ENCODE measurements at places on chromosomes 11 and 22.

DNA sequence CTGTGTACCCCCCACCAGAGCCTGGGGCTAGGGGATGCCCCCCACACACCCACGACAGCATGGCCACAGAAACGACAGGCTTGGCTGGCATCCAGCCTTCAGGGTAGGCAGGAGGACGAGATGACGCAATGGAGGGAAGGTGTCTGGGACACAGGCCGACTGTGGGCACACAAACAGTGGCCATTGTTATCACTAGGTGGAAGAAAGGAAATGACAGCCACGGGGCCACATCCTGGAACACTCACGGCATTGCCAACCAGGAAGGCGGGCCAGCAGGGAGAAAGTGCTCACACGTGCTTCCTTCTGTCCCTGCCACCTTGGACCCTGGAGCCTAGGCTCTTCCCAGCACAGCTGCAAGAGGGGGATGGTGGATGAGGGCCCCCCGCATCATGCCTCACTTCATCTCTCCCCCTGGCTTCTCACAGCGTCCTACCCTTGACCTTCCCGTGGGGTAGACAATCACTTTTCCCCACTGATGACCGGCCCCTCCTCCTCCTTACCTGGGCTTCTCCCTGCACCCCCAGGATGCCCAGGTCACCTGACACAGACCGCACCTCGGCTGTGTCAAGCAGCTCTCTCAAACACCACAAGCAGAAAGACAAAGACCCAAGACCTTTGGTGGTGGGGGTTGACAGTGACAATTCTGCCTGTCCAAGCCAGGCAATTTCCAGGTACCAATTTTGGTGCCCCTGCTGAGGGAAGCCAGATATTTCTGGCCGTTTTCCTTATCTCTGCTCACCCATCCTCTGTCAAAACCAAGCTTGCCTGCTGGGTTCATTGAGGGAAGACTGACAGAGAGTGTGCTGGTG lies 8.6 kb downstream of the PLA2G6 start:
- no peak for DNase-seq

DNA sequence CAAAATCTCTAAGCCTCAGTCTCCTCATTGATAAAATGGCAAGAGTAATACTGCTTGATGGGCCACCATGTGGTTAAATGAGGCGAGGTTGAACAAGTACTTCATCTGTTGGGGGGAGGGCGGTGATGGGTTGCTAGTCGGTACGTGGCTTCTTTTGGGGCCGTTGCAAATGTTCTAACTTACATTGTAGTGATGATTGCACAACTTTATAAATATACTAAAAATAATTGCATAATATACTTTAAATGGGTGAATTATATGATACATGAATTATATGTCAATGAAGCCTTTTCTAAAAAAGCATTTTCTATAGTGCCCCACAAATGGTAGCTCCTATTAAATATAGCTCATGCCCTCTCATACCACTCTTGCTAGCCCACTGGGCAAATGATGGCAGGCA lies 6.5 kb downstream of the MS4A8 start:
- no peak for DNase-seq

DNA sequence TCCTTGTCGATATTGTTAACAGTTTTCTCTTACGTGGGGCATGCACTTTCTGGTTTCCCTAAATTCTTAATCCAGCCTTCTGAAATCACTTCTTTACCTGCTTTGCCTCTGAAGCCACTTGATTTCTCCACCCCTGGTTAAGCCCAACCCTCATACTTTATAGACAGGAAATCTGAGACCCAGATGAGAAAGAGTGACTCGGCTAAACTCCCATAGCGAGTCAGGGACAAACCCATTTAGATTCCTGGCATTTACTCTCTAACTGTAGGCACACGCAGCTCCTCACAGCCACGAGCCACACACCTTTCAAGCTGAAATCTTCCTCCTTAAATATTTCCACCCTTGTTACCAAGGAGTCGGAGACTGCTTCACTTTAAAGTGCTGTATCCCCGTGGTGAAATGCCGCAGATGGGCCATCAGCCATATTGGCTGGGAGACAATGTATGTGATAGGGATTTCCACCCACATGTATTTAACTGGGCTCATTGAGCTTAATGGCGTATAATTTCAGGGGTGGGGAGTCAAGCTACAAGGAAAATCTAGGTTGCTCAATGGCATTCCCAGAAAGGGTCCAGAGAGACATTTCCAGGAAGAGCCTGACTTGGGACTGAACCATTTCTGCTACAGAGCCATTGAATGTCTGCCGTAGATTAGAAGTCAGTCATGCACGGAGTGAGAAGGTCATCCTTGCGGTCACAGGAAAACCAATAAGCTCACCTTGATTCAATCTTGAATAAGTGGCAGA lies 49.9 kb upstream of the GRK3 start:
- no peak for DNase-seq

GRCh38 chr22:45298934-45299505 lies 10.7 kb upstream of the FAM118A start:
- DNase-seq, result no peak

GRCh38 chr11:87743007-87743406 lies 432.2 kb downstream of the RAB38 start:
- DNase-seq, result no peak

DNA sequence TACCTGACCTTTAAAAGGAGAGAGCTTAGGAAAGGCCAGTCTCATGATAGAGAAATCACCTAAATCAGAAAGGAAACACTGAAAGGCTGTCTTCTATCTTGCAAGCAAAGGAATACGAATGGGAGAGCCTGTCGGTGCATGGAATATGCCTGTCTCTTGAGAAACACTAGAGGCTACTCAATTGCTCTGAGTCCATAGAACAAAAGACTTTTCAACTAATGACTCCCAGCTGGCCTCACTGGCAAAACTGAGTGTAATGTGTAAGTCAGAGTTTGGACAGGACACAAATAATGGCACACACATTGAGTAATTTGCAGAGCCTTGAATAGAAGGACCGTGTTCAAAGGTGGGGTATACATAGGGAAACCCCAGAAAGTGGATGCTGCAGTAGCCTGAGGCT lies 171.0 kb upstream of the ARHGAP20 start:
- DNase-seq, result no peak

- no peak for DNase-seq
These were observed 47.0 kb upstream of the SUSD2 start for GRCh38 chr22:24134090-24134846.

DNA sequence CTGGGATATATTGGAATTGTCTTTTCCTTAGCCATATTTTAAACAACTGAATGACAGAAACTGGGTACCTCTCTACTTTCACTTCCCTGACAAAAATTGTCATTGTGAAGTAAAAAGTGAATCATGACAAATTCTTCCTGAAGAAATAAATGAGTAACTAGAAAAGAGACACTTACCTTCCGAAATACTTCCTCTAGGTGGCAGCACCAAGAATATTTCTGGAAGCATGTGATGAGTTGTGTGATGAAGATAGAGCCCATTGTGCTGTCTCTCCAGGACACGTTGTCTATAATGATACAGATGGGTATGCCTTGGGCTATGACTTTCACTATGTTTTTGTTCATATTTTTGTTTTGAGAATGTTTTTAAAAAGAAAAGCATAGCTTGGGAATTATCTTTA lies 21.5 kb downstream of the CASP4 start:
- peak; percentile 57 for DNase-seq

GRCh38 chr22:34760276-34761008 lies 305.5 kb upstream of the ISX start:
- peak; percentile 39 for DNase-seq

DNA sequence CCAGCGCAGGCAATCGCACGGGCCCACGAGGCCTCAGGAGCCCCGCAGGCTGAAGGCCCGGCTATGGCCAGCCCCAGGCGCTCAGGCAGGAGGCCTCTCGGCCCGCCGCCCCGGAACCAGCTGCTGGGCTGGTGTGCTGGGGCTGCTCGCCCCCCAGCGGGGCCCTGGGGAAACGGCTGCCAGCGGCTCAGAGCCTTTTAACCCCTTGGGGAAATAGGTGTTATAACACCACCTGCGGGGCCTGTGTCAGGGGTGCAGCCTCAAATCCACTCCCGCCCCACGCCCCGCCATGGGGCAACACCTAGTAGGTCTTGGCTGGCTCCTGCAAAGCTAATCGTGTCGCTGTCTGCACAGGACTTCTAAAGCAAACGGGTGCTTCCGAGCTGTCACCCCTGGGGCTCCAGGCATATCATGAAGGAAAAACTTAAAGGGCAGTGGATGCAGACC lies 237.4 kb downstream of the TTC28 start:
- peak; percentile 23 for DNase-seq

DNA sequence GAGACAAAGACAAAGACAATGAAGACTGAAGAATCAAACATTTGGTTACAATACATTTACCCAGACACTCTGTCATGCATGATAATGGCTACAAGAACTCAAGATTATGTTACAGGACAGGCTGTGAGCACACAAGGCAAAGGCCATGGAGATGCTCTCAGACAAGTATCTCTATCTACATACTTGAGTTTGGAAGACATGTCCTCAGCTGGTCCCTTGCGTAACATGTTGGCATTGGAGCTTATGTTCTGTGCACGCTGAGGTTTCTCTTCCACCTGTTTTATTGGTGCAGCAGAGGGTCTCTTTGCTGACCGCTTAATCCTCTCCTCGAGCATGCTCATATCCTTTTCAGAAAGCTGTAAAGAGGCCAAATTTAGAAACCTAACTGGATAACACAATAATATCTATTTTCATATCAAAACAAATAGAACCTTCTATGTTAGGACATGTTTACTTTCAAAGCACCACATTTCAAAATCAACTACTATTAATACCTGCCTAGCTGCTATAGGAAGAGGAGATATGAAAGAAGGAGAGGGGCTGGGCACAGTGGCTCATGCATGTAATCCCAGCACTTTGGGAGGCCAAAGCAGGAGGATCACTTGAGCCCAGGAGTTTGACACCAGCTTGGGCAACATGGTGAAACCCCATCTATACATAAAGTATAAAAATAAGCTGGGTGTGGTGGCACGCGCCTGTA lies 41.6 kb downstream of the F2 start:
- no peak for DNase-seq

- DNase-seq, result peak; percentile 31
These were observed 11.8 kb upstream of the MIEF1 start for GRCh38 chr22:39490135-39490798.

DNA sequence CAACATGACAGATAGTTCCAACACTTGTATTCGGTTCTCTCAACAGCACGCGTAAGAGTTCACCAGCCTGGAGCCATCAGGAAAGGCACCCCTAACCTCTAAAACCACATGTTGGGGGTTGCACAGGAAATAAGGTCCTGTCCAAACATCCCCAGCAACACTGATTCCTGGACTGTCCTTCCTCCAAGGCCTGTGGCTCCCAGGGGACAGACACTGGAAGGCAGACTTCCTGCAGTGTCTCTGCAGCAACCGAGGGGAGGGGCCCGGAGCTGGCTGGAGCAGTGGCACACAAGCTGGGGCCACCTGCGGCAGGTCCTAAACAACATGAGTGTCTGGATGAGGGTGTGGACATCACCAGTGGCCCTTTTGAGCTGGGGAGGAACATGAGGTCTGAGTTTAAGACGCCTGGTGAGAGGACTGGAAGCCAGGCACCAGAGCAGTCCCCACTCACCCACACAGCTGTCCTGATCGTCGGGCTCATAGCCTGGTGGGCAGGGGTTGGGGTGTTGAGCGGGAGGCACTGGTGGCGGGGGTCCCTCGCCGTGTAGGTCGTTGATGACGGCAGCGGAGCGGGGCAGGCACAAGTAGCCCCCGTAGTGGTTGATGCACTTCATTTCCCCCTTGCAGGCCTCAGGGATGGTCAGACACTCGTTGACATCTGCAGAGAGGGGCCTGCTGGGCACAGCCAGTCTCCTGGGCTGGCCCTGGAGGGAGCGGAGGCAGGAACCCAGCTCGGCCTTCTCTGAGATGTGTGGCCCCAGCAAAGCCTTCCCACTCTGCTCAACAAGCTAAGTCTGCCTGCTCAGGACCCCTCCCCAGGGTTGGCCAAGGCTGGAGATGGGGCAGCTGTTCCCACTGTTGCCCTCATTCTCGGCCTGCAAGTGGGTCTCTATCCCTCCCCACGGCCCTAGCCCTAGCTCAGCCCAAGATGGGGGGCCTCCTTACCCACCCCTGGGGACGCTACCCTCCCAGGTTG lies 1.6 kb downstream of the EFEMP2 start:
- DNase-seq, result no peak

DNA sequence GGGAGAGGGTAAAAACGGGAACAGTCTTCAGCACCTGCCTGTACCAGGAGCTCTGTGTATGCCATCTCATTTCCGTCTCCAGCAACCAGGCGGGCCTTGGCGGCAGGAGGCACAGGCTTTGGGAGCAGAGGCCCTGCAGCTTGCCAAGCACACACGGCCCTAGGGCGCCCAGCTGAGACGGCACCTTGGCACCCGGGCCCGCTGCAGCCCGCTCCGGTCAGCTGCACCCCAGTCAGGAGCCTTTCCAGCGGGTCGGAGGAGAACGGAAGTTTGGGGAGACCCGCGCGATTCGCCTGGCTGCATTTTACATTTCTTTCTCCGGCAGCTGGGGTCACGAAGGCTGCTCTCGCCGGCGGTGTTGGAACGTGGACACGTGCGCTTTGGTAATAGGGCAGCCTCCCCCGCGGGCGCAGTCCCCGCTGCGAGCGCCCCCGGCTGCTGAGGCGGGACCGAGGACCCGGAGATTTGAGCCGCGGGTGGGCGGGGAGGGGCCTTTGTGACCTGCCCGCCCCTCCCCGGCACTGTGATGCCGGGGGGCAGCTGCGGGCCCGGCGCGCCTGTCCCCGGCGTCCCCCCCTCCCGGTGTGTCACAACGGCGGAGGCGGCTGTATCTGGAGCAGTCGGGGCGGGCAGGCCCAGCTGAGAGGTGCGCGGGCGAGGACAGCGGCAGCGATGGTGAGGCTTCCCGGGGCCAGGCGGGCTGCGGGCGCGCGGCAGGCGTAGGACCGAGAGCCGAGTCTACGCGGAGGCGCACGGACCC lies at the start of gene TUBA8:
TSS of gene TUBA8 (plus strand) at position 616 of the 760 bp plus-strand sequence. CDS start at position 673, 57 bp downstream.
- no peak for DNase-seq

GRCh38 chr22:25403811-25404471 lies 160.5 kb upstream of the GRK3 start:
- DNase-seq, result no peak

DNA sequence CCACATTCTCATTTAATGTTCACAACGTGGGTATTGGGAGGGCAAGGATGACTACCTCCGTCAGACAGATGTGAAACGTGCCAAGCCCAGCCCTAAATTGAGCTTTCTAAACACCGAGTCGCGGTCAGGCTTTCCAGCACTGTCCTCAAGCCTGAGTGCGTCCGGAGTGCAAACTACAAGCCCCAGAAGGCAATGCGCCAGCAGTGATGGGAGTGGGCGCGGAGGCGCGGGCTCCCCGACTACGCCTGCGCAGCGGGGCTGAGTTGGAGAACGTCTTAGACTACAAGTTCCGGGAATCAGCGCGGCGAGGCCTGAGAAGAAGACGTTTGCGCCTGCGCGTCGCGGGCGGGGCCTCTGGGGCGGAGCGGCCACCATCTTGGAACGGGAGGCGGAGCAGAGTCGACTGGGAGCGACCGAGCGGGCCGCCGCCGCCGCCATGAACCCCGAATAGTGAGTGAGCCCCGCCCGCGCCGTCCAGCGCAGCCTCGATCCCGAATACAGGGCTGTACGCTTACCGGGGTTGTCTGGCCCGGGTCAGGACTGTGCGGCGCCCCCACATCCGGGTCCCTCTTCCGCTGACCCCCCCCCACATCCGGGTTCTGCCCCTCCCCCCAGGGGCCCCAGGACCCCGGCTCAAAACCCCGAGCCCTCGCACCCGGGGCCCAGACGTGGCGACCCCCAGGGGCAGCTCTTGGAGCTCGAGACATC lies at the start of gene RAB1B:
TSS of gene RAB1B (plus strand) at position 396 of the 708 bp plus-strand sequence. CDS start at position 437, 41 bp downstream.
- peak; percentile 96 for DNase-seq
